ENCODE measurements at places on chromosomes 4 and X.

GRCh38 chrX:118973389-118974087 lies 880 bp upstream of the LONRF3 start:
- no peak for DNase-seq

GRCh38 chr4:104489731-104490095 lies 5.0 kb downstream of the CXXC4 start:
- DNase-seq: no peak

DNA sequence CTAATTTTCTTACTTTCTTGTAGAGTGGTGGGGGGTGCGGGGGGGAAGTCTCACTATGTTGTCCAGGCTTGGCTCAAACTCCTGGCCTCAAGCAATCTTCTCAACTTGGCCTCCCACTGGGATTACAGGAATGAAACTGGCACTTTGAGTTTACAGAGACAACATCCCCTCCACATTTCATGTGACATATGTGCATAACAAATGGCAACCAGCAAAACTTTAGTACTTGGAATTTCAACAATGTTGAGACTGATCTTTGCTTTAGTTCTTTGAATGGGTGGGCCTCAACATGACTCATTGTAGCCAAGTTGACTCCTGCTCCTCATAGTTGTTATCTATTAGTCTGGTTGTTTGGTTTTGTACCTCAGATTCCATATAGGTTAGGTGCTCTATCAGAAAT lies 11.4 kb upstream of the FMR1 start:
- no peak for DNase-seq

DNA sequence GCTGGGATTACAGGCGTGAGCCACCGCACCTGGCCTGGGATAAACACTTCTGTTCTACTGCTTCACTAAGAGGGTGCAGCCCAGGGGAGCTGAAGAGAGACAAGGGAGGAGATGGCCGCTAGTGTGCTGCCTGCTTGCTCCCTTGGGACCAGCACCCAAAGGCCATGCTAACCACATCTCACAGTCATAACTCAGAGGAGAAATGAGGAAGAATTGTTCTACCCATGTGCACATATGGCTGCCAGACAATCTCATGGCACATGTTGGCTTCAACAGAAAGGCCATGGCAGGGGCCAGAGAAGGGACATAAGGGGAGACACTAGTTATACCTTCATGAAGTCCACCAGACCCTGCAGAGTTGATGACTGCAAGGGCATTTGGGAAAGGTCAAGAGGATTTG lies 22.4 kb downstream of the CLDN22 start:
- DNase-seq: no peak

GRCh38 chr4:79977131-79977840 lies 95.7 kb downstream of the ANTXR2 start:
- DNase-seq: no peak

GRCh38 chr4:26120098-26120825 lies 200.6 kb upstream of the RBPJ start:
- DNase-seq: no peak

DNA sequence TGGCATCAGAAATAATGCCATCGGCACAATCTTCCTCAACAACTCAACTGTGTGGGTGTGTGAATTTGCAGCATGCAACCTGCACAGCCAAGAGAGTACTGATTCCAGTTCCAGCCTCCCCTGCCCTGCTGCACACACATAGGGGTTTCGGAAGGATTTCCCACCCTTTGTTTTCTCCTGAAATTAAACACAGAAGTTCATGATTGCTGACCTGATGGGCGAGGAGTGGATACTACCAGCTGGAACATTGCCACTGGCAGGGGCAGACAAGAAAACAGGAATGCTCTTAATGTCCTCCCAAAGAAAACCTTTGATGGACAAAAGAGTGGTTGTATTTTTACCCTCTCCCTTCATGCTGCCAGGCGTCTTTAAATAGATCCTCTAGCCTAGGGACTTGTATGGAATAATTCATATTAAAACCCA lies 4.8 kb downstream of the NDP start:
- no peak for DNase-seq

GRCh38 chrX:85112293-85112692 lies 108.6 kb downstream of the APOOL start:
- DNase-seq: no peak

Data from activated CD4-positive, alpha-beta T cell treated with anti-CD3 and anti-CD28 coated beads, Interleukin-2, amount 50 U/mL, for 4 hours (primary cell).